Activated CD4-positive, CD25-positive, alpha-beta regulatory T cell treated with anti-CD3 and anti-CD28 coated beads, Interleukin-2, amount 50 U/mL, for 16 hours (primary cell): ENCODE measurements at places on chromosomes 11 and 22.

GRCh38 chr11:65903068-65903481 is 2.9 kb upstream of the FOSL1 start:
- DNase-seq = no peak

GRCh38 chr22:30143265-30143664 is 63.0 kb downstream of the HORMAD2 start:
- no peak for DNase-seq

DNA sequence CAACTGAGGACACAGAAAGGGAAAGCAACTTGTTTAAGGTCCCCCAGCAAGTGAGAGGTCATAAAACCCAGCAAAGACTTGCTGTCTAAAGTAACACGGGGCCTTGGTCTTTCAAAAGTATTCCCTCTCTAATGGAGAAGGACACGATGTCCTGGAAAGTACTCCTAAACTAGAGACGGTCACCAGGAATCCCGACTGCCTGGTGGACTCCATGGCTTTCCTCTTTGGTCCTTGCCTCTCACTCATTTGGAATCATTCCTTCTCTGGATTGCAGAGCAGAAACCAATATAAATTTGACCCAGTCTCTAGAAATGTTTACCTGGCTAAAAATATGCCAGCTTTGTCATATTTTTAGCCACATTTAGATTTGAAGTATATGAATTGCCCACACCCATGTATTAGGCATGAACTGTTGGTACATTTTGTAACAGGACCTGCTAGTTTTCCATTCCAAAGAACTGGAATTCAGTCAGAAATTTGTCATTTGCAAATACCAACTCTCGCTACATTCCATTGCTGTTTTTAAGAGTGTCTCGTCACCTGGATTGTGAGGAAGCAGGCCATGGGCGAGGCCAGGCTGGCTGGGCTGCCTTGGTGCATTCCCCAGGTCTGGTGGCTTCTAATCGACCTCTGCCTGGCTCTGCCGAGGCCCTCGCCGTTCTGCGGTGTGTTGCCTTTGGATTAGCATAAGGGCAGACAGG is 12.9 kb downstream of the NAV2 start:
- no peak for DNase-seq

GRCh38 chr11:68373189-68373814 is 60.9 kb downstream of the LRP5 start:
- DNase-seq = no peak

- DNase-seq = no peak
Observed at GRCh38 chr11:45383224-45383623, 97.1 kb upstream of the SYT13 start.

DNA sequence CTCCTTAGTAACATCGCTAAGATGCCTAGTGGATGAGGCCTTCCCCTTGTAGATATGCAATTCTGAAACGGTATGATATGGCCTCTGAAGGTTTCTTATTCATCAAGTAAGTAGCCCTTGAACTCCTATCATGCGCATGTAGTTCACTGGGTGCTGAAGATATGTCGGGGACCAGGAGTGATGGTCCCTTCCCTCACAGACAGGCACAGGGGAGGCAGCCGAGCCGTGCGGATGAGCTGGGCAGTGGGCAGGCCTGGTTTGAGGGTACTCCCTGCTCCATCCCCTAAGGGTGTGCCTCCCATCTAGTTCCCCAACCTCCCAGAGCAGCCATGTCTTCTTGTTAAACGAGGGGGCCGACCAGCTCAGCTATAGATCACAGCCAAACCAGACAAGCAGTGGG is 40.1 kb downstream of the TP53I11 start:
- DNase-seq = no peak

GRCh38 chr11:20162824-20163782 is 2.8 kb upstream of the DBX1 start:
- DNase-seq = no peak

DNA sequence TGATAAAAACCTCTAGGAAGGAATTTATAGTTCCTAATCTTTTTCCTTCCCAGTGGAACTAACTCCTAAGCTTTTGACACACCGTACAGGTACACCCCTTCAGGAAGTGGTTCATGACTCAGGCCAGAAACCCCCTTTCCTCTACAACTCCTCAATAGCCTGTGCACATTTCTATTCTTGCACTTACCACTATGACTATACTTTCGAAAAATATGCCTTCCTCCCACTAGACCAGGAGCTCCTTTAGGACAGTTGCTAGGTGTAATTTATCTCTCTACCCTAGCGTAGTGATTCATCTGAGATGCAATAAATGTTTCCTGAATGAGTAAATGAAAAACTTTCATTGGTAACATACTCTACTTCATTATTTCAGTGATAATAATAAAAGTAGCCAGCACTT is 14.5 kb downstream of the MAP6 start:
- DNase-seq = no peak

DNA sequence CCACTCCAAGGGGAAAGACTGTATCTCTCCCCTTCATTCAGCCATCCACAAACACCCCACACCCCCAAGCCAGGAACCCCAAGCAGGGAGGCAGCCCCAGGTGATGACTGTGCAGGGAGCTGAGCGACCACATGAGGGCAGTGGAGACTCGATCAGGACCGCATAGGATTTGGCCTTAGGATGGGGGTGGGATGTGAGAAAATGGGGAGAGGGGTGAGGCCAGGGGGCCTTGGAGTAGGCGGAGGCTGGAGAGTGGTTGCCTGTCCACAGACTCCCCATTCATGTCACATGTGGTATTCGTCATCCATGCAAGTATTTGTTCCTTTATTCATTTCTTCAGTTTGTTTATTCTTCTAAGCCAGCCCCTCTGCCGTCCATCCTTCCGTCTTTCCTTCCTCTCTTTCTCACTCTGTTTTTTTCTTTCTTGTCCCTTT is 2.7 kb upstream of the RHOD start:
- no peak for DNase-seq

DNA sequence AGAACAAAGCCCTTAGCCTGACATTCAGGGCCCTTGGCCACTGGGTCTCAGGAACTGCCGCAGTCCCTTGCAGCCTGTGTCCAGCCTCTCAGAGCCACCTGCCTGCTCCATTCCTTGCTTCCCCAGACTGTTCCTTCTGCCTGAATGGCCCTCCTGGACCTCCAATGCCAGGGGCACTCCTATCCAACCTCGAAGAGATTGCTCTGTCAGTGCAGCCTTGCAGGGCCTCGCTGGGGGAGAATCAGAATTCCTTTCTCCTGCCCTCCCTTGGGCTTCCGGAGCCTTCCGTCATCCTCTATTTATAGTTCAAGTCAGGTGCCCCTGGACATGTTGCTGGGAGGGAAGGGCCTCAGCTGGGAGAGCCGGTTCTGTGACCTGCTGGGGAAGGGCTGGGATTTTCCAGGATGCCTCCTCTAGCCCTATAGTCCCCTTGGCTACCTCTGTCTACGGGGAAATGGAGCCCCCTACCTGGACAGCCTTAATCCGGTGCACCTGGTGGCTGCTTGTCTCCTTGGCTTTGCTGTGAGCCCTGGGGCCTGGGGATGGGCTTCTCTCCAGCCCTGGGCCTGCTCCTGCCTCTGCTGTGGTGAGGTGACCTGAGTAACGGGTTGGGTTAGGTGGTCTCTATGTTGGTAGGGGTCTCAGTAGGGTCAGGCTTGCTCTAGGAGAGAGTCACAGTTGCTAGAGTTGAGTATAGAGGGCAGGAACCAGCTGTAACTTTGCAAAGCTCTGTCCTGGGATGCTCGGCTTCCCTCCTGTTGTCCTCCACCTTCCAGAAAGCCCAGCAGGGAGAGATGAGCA is 45.9 kb upstream of the SYT7 start:
- no peak for DNase-seq

GRCh38 chr11:130675371-130675821 is 227.0 kb downstream of the ADAMTS15 start:
- DNase-seq = no peak

GRCh38 chr22:26673486-26673885 is 16.1 kb downstream of the MIAT start:
- DNase-seq = no peak

DNA sequence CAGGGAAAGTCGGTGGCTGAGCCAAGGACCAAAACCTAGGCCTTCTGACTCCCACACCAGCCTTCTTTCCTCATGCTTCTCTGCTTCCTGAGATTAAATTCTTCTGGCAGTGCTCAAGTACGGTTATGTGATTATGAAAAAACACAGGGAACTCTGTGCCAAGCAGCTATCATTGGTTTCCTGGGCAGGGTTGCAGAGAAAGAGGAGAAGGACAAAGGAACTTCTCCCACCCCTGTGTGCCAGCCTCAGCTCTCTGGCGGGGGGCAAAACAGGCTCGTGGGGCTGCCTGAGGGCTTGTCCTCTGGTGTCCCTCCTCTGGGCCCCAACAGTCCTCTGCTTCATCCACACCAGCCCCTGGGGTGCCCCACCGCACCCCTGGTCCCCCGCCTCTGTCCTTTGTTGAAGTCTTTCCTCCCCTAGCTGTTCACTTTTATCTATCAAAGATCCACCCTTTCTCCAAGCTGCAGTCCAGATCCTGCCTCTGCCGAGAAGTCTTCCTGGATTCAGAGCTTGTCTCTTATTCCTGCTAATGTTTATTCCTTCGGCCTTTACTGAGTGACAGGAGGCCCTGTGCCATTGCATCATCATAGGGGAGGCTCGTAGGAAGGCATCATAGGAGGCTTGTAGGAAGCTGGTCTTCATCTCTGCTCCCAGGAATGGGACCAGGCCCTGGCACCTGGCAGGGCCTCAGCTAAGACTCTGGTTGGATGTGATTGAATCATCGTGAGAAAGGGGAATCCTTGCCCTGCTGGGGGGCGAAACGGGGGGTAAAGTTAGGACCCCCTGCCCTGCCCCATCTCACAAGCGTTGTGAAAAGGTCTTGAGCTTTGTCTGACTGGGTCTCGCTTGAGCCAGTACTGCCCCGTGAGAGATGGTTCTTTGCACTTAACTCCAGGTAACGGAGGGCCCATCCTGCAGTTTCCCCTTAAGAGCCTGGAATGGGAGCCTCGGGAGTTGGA is 11.5 kb upstream of the FTH1 start:
- DNase-seq = no peak

DNA sequence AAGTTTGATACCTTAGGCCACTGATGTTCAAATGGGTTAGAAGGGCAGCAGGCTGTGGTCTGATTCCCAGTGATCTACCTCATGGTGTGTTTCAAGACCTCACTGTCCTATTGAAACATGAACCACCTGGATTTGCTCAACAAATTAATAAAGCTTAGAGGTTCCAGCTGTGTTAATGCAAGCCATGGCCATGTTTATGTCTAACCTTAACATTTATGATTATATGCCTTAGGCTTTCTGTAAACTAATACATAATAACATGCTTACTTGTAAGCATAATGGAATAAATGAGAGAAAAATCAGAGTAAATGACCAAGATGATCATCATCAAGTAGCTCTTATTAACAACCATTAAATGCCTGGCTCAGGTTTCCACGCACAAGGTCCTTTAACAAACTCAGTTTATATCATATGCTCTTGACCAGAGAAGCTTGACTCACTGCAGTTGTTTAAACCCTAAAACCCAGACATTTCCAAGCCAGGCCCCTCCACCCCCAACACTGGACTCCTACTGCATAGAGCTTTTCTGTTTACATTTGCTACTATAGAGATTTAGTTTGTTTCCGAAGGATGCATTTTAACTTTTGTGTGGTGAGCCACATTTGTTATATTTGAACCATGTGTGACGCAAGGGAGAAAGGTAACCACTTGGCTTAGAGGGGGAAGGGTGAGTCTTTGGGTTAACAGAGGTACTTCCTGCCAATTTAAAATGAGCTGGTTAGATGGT is 43.7 kb downstream of the KREMEN1 start:
- no peak for DNase-seq

DNA sequence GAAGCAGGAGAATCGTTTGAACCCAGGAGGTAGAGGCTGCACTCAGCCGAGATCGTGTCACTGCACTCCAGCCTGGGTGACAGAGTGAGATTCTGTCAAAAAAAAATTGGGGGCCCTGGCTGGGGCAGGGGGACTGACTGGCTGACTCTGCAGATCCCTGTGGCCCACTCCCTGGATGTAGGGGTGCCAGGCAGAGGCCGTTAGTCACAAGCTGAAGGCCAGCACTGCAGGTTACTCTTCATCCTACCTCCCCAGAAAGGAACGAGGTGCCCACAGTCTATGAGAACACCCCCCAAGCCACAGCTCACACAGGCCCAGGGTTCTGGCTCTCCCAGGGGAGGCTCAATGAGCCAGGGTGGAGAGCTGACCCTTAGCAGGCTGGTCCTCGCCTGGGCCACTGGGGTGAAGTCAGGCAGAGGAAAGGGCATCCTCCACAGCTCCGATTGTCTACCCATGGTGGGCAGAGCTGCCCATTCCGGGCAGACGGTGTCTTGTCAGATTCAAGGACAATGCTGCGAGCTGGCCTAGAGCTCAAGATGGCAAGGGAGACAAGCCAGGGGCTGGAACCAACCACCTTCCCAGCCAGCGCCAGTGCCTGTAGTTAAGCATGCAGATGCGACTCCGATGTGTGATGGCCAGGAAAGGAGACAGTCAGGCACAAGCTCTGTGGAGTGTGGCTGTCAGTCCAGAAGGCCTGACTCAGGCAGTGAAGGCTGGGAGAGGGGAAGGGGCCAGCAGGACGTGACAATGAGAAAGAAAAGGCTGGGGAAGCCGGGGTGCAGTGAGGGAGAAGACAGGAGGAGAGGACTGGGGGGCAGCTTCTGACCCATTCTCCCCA is 12.4 kb downstream of the C11orf24 start:
- DNase-seq = no peak

DNA sequence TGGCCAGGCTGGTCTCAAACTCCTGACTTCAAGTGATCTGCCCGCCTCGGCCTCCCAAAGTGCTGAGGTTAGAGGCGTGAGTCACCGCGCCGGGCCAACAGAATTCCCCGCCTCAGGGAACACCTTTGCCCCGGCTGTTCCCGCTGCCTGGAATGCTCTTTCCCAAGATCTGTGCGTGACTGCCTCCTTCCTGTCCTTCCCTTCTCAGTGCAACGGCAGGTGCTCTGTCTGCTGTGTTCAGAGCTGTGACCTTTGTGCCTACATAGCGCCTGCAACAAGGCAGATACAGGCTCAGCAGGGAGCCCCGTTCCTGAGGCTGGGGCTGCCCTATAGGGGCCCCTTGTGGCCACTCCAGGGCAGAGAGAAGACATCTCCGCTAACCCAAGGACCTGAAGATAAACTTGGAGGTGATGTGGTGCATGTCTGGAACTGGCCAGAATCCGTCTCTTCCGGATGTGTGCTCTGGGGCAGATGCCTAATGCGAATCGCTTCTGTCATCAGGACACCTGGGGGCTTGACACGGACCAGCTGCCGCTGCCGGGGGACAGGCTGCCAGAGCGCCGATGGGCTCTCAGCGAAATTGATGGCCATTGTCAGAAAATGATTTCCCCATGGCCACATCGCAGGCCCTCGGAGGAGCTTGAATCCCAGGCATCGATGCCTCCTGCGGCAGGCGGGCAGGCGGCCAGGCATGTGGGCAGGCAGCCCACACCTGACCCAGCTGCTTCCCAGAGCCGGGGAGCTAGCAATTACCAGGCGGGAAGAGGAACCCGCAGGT is 43.5 kb upstream of the TCF20 start:
- no peak for DNase-seq

GRCh38 chr11:102427068-102427467 is 25.5 kb downstream of the TMEM123 start:
- DNase-seq = no peak

DNA sequence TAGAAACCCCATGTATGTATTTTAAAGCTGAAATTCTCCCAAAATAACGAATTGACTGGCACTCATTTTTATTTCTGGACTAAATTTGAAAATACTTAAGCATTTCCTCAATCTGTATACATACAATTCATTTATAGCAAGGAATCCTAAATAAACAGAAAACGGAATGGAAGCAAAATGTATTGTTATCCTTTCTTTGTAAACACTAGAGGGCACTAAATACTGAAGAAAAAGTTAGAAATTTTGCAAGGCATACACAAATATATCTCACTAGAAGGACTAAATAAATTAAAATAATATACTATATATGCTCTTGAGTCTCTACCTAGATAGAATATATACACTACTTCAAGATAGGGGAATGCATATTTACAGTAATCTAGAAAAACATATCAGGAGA is 23.1 kb upstream of the ANO5 start:
- no peak for DNase-seq

- DNase-seq = no peak
Observed at GRCh38 chr11:95680169-95680929, 109.2 kb downstream of the FAM76B start.
